ENCODE measurements at places on chromosomes 5 and 9. TPM values are rescaled to one million over a fixed set of nuclear protein-coding genes. Genes with fewer than 3 reads are reported as not detected.
A peak's percentile ranks its signal among the peaks of the same experiment; 100 is the strongest.

NIPAL4 gene
- polyA plus RNA-seq: not detected

SLC6A7 gene
- not detected for polyA plus RNA-seq

FAM151B gene
- polyA plus RNA-seq: not detected

CARTPT gene
- not detected for polyA plus RNA-seq

GRCh38 chr9:84609779-84610178 is 59.8 kb upstream of the NTRK2 start:
- no peaks in the 10 kb centered on the region for H3K36me3 ChIP-seq
- H3K4me3 ChIP-seq: no peak overlapping the region
- H3K27me3 ChIP-seq: peaks cover 12% of the 10 kb centered on the region

- no peaks in the 10 kb centered on the region for H3K36me3 ChIP-seq
- H3K4me1 ChIP-seq: peaks cover 21% of the 10 kb centered on the region
- no peak overlapping the region for H3K27ac ChIP-seq
- peaks cover 3% of the 10 kb centered on the region for H3K27me3 ChIP-seq
- DNase-seq: no peak
These were observed 64.1 kb upstream of the RAD23B start for GRCh38 chr9:107218829-107219485.

GRCh38 chr9:21833090-21833801 is 30.8 kb downstream of the MTAP start:
- DNase-seq: no peak
- no peak overlapping the region for H3K27ac ChIP-seq
- H3K27me3 ChIP-seq: no peaks in the 10 kb centered on the region
- H3K4me3 ChIP-seq: no peak overlapping the region
- H3K36me3 ChIP-seq: peaks cover 60% of the 10 kb centered on the region

DNA sequence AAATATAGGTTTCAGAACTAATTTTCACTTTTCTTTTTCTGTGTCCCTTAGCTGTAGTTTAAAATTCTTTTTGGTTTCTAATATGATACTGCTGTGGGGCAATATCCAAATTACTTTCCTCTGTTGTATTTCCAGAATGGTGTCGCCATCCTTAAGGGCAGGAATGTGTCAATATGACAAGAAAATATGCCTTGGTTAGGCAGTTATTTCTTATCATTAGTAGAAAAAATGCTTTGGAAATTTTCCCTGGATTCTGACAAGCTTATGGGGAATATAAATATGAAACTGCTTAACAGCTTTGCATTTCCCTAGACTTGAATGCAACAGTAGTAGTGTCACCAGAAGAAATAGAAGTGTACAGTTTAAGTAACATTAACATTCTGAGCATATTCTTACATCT is 29.4 kb downstream of the ANKRD34B start:
- H3K4me3 ChIP-seq: no peak overlapping the region
- H3K4me1 ChIP-seq: no peaks in the 10 kb centered on the region
- no peak overlapping the region for H3K27ac ChIP-seq
- DNase-seq: no peak
- H3K27me3 ChIP-seq: peaks cover 10% of the 10 kb centered on the region

TAF1L gene
- polyA plus RNA-seq: not detected

INSYN2B gene
- not detected for polyA plus RNA-seq

- H3K4me3 ChIP-seq: peak overlapping the region; percentile 88
- peak; percentile 28 for DNase-seq
- peak overlapping the region; percentile 97 for H3K27ac ChIP-seq
- no peaks in the 10 kb centered on the region for H3K36me3 ChIP-seq
- H3K4me1 ChIP-seq: peaks cover 60% of the 10 kb centered on the region
- H3K27me3 ChIP-seq: peaks cover 20% of the 10 kb centered on the region
These were observed 960 bp downstream of the CANX start for GRCh38 chr5:179699616-179700237.

LCN9 gene
- polyA plus RNA-seq: not detected

DNA sequence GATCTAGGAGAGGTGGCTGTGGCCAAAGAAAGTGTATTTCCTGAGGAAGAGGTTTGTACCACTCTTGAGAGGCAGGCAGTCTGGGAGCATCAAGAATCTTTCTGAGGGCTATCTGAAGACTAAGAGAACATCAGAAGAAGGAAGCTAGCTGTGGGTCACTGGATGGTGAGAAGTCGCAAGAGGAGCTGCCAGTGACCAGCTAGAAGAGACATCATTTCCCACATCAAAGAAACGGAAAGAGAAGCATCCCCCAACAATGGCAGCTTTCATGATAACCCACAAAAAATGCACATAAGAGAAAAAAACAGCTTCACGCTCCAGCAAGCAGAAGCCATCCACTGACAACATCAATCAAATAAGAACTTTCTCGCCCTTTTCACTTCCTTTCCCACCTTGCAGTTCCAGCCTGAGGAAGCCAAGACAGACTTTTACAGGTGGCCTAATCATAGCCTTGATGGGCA is 25.0 kb upstream of the CEP78 start:
- DNase-seq: peak; percentile 80
- peak overlapping the region; percentile 75 for H3K27ac ChIP-seq
- H3K36me3 ChIP-seq: no peaks in the 10 kb centered on the region
- peaks cover 3% of the 10 kb centered on the region for H3K27me3 ChIP-seq
- peak overlapping the region; percentile 67 for H3K4me3 ChIP-seq

GRCh38 chr9:77743386-77743785 is 95.3 kb upstream of the GNA14 start:
- no peak overlapping the region for H3K27ac ChIP-seq
- H3K27me3 ChIP-seq: no peaks in the 10 kb centered on the region
- H3K36me3 ChIP-seq: no peaks in the 10 kb centered on the region
- no peak overlapping the region for H3K4me3 ChIP-seq

GRCh38 chr9:80698725-80699410 is 990.5 kb downstream of the TLE1 start:
- no peaks in the 10 kb centered on the region for H3K27me3 ChIP-seq
- no peak overlapping the region for H3K4me3 ChIP-seq
- no peaks in the 10 kb centered on the region for H3K36me3 ChIP-seq
- H3K4me1 ChIP-seq: no peaks in the 10 kb centered on the region
- no peak overlapping the region for H3K27ac ChIP-seq

- no peak for DNase-seq
- H3K4me1 ChIP-seq: no peaks in the 10 kb centered on the region
- no peak overlapping the region for H3K27ac ChIP-seq
- H3K27me3 ChIP-seq: no peaks in the 10 kb centered on the region
- no peak overlapping the region for H3K4me3 ChIP-seq
These were observed 119.1 kb upstream of the TBC1D2 start for GRCh38 chr9:98374385-98375051.

- no peak overlapping the region for H3K27ac ChIP-seq
- H3K4me1 ChIP-seq: no peaks in the 10 kb centered on the region
- no peak overlapping the region for H3K4me3 ChIP-seq
- no peaks in the 10 kb centered on the region for H3K36me3 ChIP-seq
- peaks cover 4% of the 10 kb centered on the region for H3K27me3 ChIP-seq
These were observed 14.0 kb upstream of the PWWP2A start for GRCh38 chr5:160133071-160133917.

DNA sequence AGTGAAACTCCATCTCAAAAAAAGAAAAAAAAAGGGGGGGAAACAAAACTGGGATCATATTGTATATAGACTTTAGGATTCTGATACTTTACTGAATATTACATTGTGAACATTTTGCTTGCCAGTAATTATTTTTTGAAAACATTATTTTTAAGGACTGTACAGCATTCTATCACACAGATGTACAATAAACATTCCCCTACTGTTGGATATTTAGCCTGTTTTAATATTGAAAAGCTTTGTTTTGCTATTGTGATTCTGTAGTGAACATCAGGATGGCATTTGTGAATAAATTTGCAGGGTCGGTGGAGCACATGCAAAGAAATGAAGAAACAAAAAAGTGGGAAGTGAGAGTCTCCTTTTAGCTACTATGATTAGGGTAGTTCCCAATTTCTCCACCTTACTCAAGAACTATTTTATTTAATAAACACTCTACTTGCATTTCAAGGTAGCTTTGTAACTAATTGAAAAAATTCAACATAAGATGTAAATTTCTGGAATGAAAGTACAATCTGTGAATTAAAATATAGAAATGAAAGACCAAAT is 18.7 kb downstream of the RASGRF2 start:
- peaks cover 2% of the 10 kb centered on the region for H3K27me3 ChIP-seq
- DNase-seq: no peak
- H3K36me3 ChIP-seq: no peaks in the 10 kb centered on the region
- H3K4me3 ChIP-seq: no peak overlapping the region
- H3K4me1 ChIP-seq: no peaks in the 10 kb centered on the region
